ENCODE measurements at places on chromosomes 16 and 17. TPM values are rescaled to one million over a fixed set of nuclear protein-coding genes. Genes with fewer than 3 reads are reported as not detected.

DNA sequence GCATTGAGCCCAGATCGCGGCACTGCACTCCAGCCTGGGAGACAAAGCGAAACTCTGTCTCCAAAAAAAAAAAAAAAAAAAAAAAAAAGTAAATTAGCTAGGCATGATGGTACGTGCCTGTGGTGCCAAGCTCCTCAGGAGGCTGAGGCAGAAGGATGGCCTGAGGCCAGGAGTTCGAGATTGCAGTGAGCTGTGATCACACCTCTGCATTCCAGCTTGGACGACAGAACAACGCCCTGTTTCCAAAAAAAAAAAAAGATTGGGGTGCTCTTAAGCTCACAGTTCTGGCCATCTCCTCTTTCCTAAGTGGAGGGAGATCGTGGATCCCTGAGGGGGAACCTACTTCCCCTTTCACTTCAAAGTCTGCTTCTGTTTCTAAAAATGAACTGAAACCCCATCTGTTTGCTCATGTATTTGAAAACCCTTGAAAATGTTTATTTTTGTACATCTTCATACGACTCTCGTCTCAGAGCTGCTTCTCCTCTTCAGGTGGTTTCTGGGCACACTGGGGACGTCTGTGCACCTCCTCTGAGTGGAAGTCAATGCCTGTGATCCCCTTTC is 138.8 kb downstream of the PRKCA start:
- no peaks in the 10 kb centered on the region for H3K4me1 ChIP-seq
- no peak for DNase-seq
- H3K27ac ChIP-seq: no peak overlapping the region
- no peak overlapping the region for H3K4me3 ChIP-seq
- H3K27me3 ChIP-seq: no peaks in the 10 kb centered on the region

- no peak for DNase-seq
- H3K4me1 ChIP-seq: peaks cover 27% of the 10 kb centered on the region
- peaks cover 99% of the 10 kb centered on the region for H3K27me3 ChIP-seq
- H3K27ac ChIP-seq: no peak overlapping the region
- H3K4me3 ChIP-seq: peak overlapping the region; percentile 19
These were observed 631 bp downstream of the CDH3 start for GRCh38 chr16:68645494-68646388.

GRCh38 chr17:34582185-34582900 is 3.0 kb downstream of the TMEM132E start:
- no peak for DNase-seq
- no peaks in the 10 kb centered on the region for H3K36me3 ChIP-seq
- peaks cover 100% of the 10 kb centered on the region for H3K27me3 ChIP-seq
- H3K4me1 ChIP-seq: peaks cover 36% of the 10 kb centered on the region

DNA sequence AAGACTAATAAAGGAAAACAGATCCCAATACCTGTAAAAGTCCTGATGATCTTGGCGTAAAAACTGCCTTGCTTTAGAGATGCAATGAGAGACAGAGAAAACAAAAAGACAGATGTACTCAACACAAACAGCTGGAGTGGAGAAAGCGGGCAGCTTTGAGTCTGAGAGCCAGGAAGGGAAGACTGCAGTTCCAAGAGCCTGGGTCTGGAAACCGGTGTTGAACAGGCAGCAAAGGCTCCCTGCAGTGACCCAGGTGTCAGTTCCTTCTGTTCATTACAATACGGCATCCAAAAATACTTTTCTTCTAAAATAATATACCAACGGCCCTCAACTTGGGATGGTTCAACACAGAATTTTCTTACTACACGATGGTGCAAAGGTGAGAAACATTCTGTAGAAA is 29.6 kb downstream of the VPS53 start:
- no peak overlapping the region for H3K27ac ChIP-seq
- no peak overlapping the region for H3K4me3 ChIP-seq
- H3K27me3 ChIP-seq: no peaks in the 10 kb centered on the region
- peaks cover 11% of the 10 kb centered on the region for H3K4me1 ChIP-seq

DNA sequence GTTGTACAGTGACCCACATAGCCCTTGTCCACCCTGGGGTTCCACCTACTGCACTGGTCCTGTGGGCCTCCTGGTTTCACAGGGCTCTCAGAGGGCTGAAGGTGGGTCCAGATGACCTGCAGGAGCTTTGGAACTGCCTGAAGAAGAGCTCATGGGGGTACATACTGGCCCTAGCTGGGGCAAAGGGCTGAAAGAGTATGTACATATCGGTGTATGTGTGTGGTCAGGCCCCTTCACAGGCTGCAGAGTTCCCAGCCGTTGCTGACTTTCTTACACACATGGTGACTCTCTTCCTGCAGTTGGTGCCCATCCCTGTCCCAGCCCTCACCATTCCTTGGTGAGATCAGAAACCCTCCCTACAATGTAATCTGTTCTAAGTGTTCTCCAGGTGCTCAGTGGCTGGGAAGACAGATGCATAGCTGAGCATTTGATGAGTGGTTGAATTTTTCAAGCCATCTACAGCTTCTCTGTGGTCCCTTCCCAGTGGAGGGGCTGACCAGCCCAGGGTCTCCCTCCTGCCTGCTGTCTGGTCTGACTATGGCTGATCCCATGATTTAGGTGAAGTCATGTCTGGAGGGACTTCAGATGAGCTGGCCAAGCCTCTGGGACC is 2.4 kb upstream of the NFATC3 start:
- H3K4me1 ChIP-seq: peaks cover 92% of the 10 kb centered on the region
- no peak overlapping the region for H3K4me3 ChIP-seq
- H3K27me3 ChIP-seq: no peaks in the 10 kb centered on the region
- H3K27ac ChIP-seq: peak overlapping the region; percentile 97
- H3K36me3 ChIP-seq: no peaks in the 10 kb centered on the region
- no peak for DNase-seq

GRCh38 chr16:3252967-3253366 is 3.5 kb downstream of the MEFV start:
- H3K4me1 ChIP-seq: no peaks in the 10 kb centered on the region
- no peak overlapping the region for H3K27ac ChIP-seq
- no peak overlapping the region for H3K4me3 ChIP-seq

GRCh38 chr17:8274816-8275215 is 13.7 kb upstream of the RANGRF start:
- H3K36me3 ChIP-seq: peaks cover 6% of the 10 kb centered on the region
- H3K27me3 ChIP-seq: no peaks in the 10 kb centered on the region
- H3K27ac ChIP-seq: no peak overlapping the region
- no peak for DNase-seq

DNA sequence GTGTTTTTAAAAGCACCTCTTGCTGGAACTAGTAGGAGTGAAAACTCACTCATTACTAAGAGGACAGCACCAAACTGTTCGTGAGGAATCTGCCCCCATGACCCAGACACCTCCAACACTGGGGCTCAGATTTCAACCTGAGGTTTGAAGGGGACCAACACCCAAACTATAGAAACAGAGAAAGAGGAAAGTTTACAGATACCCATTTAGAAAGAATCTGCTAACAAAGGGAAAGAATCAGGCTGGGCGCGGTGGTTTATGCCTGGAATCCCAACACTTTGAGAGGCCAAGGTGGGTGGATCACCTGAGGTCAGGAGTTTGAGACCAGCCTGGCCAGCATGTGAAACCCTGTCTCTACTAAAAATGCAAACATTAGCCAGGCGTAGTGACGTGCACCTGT is 3.4 kb upstream of the CSNK1D start:
- H3K27me3 ChIP-seq: no peaks in the 10 kb centered on the region
- H3K4me1 ChIP-seq: peaks cover 26% of the 10 kb centered on the region
- DNase-seq: no peak

- no peak overlapping the region for H3K27ac ChIP-seq
- no peaks in the 10 kb centered on the region for H3K27me3 ChIP-seq
- peaks cover 77% of the 10 kb centered on the region for H3K36me3 ChIP-seq
- H3K4me1 ChIP-seq: no peaks in the 10 kb centered on the region
- no peak for DNase-seq
- H3K4me3 ChIP-seq: no peak overlapping the region
These were observed 39.2 kb upstream of the ADCY7 start for GRCh38 chr16:50227120-50227519.

Gene CDH3
- 0.08 TPM for total RNA-seq

Gene NPIPA5
- total RNA-seq: 5.7 TPM

Gene XAF1
- total RNA-seq: 18.6 TPM

Gene CCDC43
- total RNA-seq: 28.8 TPM

Gene PYDC1
- total RNA-seq: not detected

Gene CA4
- total RNA-seq: 12.9 TPM
